Immature natural killer cell (primary cell): ENCODE measurements at places on chromosomes 11 and 22. TPM values are rescaled to one million over a fixed set of nuclear protein-coding genes. Genes with fewer than 3 reads are reported as not detected.

DNA sequence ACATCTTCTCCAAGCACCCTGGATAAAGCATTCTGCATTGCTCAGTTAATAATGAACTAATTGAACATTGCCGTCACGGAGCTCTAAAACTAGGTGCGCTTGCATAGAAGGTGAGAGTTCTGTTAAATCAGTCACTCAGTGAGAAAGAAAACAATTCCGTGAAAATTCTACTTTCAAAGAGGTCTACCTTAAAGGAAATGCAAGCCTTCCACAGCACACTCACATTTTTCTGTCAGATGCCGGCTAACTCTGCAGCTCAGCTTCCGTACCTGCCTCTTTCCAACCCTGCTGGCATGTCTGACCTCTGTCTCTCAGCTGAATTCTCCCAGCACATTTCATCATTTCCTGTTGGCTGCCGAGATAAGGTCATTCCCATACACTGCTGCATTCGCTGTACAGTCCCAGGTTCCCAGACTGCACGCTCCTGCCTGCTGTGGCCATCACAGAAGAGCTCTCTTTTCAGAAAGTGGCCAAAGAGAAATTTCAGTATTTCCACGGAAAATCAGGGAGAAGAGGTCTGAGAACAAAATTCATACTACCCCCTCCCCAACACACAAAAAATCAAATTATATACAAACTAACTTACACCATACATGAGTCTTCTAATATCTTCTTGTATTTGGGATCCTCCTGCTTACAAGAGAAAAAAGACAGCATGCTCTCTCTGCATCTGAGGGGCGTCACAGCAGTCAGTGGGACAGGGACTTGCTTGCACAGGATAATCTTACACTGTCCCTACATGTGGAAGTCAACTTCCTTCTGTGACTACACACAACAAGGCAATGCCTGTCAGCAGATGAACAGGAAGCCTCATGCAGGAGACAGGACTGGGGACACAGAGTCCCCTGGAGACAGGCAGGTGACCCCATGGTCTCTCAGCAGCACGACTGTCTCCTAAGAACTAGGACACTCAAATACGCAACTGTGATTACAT, 55.1 kb downstream of the PACSIN2 start:
- H3K27ac ChIP-seq = peak overlapping the region; percentile 42
- H3K4me3 ChIP-seq = no peak overlapping the region
- H3K4me1 ChIP-seq = peaks cover 63% of the 10 kb centered on the region
- DNase-seq = no peak

GSTT2 gene
- polyA plus RNA-seq = not detected

- peaks cover 6% of the 10 kb centered on the region for H3K36me3 ChIP-seq
- H3K27ac ChIP-seq = no peak overlapping the region
- peak overlapping the region; percentile 10 for H3K4me3 ChIP-seq
- no peak for DNase-seq
Observed at GRCh38 chr22:20439556-20439927, 1.9 kb upstream of the SCARF2 start.

LDHAL6A gene
- polyA plus RNA-seq = 0.79 TPM

- H3K36me3 ChIP-seq = no peaks in the 10 kb centered on the region
- peak overlapping the region; percentile 85 for H3K4me3 ChIP-seq
- DNase-seq = no peak
- no peaks in the 10 kb centered on the region for H3K27me3 ChIP-seq
- H3K4me1 ChIP-seq = peaks cover 41% of the 10 kb centered on the region
Observed at GRCh38 chr22:20014526-20015186, 2.0 kb downstream of the ARVCF start.

DNA sequence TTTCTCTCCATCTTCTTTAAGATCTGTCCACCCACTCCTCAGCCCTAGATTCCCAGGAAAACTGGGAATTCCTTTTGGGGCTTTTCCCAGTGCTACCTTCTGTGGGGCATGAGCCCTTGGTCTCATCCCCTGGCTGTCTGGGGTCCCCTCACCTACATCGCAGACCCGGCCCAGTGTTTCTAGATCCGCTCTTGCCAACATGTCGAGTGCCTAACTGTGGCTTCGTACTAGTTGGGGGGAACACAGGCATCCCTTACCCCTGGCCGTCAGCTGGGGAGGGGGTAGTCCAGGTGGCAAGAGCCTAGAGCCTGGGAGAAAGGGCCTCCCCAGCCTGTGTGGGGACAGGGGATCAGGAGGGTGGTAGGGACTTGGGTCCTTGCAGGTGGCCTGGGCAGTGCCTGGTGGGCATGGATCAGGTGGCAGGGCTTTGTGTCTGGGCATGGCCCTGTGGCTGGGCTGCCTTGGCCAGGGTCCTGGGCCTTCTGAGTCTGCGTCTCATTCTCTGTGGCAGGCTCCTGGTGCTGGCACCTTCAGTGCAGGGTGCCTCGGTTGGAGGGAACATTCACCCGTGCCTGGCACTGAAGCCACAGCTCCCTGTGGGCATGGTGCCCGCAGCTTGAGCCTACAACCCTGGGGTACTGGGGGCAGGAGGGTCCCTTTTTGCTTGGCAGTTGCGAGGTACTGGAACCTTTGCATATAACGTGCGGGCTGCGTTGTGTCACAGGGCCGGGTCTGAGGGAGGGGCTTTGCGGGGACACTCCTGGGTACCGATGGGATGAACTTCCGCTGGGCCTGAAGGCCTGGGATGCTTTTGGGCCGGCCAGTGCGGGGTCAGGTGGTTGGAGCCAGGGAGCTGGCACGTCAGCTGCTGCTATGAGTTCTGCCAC, 4.1 kb downstream of the KCNQ1 start:
- H3K4me1 ChIP-seq = peaks cover 6% of the 10 kb centered on the region
- no peak overlapping the region for H3K4me3 ChIP-seq
- DNase-seq = no peak
- H3K36me3 ChIP-seq = no peaks in the 10 kb centered on the region
- no peak overlapping the region for H3K27ac ChIP-seq
- peaks cover 7% of the 10 kb centered on the region for H3K27me3 ChIP-seq

DNA sequence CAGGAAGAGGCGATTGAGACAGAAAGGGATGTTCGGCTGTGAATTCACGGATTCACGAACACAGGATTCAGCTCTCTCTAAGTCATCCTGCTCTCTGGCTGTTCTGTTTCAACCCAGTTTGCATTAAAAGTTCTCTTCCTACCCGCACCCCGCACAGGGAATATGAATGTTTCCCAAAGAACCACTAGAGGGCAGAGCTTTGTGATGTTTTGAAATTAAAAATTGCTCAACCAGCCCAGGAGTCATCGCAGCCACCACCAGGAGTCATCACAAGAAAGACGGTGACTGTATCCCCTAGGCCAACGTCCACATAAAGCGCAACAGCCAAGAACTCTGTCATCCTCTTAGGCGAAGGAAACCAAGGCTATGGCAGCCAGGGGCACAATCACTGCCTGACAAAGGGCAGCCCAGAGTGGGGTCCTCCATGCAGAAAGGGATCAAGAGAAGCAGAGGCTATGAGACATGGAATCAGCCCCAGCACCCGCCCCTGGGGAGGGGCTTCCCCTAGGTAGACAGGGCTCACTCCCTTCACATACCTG, 122.4 kb downstream of the WT1 start:
- no peak overlapping the region for H3K4me3 ChIP-seq
- no peak overlapping the region for H3K27ac ChIP-seq
- H3K36me3 ChIP-seq = no peaks in the 10 kb centered on the region

RASL10A gene
- not detected for polyA plus RNA-seq

SYTL2 gene
- polyA plus RNA-seq = 33.3 TPM

DNA sequence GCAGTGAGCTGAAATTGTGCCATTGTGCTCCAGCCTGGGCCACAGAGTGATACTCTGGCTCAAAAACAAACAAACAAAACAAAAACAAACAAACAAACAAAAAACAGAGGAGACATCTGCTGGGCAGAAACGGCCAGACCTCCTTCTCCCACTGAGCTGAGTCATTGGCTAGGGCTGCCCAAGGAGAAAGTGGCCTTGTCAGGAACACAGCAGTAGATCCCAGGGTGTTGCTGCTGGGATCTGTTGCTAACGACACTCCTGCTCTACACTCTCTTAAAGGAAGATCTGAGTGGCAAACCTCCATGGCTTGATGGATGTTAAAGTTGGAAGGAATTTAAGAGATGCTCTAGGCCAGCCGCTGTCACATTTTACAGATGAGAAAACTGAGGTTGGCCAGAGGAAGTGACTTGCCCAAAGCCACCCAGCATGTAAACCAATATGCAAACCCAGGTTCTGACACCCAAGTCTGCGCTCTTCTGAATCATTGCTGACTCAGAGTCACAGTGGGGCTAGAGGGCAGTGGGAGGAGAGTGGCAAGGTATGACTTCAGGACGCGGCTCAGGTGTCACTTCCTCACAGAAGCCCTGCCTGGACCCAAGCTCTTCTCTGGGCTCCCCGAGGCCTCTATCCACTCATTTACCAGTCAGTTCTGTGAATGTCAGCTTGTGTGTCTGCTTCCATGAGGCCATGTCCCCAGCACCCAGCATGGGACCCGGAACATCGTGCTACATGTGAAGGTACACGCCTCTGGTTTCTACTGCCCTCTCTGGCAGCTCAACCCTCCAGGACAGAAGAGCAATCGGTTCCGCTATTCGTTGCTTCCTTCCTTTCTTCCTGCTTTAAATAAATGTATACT, 11.3 kb upstream of the GDPD5 start:
- no peaks in the 10 kb centered on the region for H3K36me3 ChIP-seq
- H3K4me3 ChIP-seq = peak overlapping the region; percentile 86
- H3K4me1 ChIP-seq = peaks cover 52% of the 10 kb centered on the region
- DNase-seq = peak; percentile 85
- peaks cover 7% of the 10 kb centered on the region for H3K27me3 ChIP-seq

DNA sequence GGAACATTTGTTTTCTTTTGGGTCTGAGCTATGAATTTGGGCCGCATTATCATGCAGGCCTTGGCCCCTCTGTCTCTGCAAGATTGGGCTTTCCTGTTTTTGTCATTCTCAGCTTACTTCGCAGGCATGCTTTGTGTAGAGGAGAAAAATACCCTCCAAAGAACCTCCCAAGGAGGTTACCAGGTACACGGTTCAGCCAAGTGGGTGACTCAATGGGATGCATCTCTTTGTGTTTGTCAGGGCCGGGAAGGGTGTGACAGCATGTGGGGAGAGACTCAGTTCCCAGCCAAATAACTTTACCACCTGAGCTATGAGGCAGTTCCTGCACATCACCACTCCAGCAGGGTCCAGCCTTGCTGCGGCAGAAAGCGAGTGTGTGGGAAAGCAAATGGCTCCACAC, 47.8 kb upstream of the CLDN5 start:
- H3K36me3 ChIP-seq = no peaks in the 10 kb centered on the region
- peaks cover 7% of the 10 kb centered on the region for H3K27me3 ChIP-seq

SORL1 gene
- polyA plus RNA-seq = 281 TPM

DNA sequence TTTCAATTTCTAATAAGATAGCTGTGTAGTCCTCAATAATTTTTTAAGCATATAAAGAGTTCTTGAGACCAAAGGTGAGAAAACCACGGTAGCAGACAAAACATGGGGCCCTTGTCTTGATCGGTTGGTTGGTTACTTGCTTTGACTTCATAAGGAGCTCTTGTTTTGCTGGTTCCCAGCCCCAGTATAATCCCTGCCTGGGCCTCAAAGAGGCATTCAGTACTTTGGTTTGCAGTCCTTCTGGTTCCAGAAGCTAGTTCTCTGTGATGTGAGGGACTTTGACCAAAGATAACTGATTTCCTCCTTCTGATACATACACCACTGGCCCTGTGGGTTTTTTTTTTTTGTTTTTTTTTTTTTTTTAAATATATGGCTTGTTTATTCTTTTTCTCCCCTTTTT, 17.1 kb downstream of the MARK2 start:
- H3K36me3 ChIP-seq = no peaks in the 10 kb centered on the region
- DNase-seq = no peak
- H3K4me1 ChIP-seq = peaks cover 70% of the 10 kb centered on the region
- peak overlapping the region; percentile 63 for H3K4me3 ChIP-seq

- H3K4me3 ChIP-seq = no peak overlapping the region
- no peaks in the 10 kb centered on the region for H3K4me1 ChIP-seq
- H3K27ac ChIP-seq = no peak overlapping the region
Observed at GRCh38 chr11:84865791-84866535, 761.2 kb downstream of the DLG2 start.

DNA sequence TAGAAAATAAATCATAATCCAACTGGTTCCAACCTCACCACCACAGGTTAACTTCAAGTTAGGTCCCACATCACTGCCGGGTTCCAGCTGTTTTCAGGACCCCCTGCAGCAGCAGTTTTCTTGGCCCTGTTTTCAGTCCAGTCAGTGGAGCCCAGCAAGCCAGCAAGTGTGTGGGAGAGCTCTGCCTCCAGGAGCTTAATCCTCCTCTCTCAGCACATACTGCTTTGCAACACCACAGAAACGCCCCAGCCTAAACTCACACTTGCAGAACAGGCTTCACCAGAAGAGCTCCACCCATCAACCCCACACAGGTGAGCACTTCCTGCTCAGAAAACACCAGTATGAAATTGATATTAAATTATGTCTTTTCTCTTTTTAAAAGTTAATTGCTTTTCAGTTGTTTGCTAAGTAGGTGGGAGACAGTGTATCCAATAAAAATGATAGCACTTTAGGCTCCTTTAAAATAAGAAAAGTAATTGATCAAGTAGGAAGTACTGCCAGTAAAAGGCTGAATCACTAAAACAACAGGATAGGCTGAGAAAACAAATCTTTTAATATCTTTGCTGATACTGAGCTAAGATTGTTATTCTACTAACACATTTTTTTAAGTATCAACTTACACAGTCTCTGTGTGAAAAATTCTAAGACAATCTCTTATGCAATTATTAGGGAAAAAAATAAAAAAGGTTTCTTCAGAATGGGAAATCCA, 81.5 kb upstream of the TP53AIP1 start:
- DNase-seq = no peak
- H3K4me3 ChIP-seq = no peak overlapping the region
- no peak overlapping the region for H3K27ac ChIP-seq
- peaks cover under 1% of the 10 kb centered on the region for H3K36me3 ChIP-seq
- peaks cover 6% of the 10 kb centered on the region for H3K4me1 ChIP-seq
- peaks cover 1% of the 10 kb centered on the region for H3K27me3 ChIP-seq

DNA sequence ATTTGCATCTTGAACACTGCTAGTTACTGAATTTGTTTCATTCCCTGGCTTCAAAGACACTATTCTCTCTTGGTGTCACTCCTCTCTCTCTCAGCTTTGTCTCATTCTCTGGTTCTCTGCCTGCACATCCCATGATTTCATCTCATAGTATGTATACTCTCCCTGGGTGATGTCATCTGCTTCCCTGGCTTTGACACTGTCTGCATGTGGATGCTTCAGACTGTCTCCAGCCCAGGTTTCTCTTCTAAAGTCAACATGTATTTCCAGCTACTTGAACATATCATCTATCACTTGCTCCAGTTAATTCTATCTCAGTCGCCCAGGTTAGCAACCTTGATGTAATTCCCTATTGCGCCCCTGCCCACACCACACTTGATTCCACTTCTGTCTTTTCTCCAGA, 9.3 kb upstream of the ACAT1 start:
- peaks cover 2% of the 10 kb centered on the region for H3K27me3 ChIP-seq
- no peaks in the 10 kb centered on the region for H3K36me3 ChIP-seq
- H3K4me3 ChIP-seq = no peak overlapping the region
- H3K27ac ChIP-seq = no peak overlapping the region

DNA sequence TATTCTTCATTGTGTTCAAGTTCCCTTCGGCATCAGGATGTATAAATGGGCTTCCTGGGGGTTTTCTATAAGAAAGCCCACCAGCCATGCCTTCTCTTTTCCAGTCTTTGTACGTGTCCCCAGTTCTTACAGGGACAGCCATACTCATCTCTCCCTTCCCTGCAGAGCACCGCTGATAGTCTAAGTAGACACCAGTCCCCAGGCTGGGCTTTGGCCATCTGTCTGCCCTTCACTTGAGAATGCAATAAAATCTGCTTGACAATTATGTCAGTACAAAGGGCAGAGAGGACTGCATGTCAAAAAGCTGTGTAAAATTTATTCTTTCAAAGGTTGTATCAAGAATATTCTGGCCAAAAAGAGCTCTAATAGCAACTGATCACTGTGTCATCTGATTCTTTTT, 27.3 kb downstream of the NTM start:
- DNase-seq = no peak
- H3K27me3 ChIP-seq = no peaks in the 10 kb centered on the region
- H3K36me3 ChIP-seq = no peaks in the 10 kb centered on the region
- no peak overlapping the region for H3K27ac ChIP-seq
- H3K4me1 ChIP-seq = no peaks in the 10 kb centered on the region
- H3K4me3 ChIP-seq = no peak overlapping the region

PIWIL4 gene
- polyA plus RNA-seq = 0.85 TPM

ABCG4 gene
- polyA plus RNA-seq = not detected

YPEL1 gene
- polyA plus RNA-seq = 72.9 TPM
